CD4-positive, alpha-beta T cell treated with Interleukin-1 beta for 1 hour (primary cell): ENCODE measurements at places on chromosomes 4 and X.

DNA sequence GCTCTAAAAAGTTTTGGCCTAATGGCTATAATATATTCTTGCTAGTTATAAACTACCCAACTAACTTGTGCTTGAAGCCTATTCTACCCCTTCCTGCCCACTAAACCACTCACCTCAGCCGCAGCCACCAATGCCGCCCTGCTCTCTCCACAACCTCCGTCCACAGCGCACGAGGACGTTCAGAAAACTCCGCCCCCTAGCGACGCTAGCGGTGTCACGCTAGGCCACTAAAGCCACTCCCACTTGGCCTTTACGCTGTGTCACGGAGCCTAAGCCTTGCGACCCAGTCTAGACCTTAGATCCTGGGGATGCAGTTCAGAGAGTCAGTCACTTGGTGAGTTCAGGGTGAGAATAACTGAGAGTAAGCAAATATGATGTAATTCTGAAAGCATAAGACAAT, at the start of gene TEX11:
Gene TEX11, minus strand, starts transcription at position 171 of the 400 bp plus-strand sequence. CDS start 922 bp downstream, outside the sequence.
- no peak for DNase-seq

DNA sequence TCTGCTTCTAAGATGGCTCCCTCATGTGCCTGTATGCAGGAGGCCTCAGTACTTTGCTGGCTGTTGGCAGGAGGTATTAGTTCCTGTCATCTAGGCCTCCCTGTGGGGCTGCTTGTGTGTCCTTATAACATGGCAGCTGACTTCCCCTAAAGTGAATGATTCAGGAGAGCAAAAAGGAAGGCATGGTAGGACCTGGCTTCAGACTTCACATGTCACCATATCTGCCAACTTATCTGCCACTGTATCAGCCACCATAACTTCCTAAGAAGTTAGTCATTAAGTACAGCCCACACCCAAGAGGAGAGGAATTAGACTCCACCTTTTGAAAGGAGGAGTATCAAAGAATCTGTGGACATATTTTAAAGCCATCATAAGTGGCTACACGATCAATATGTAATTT, 122.5 kb downstream of the UCHL1 start:
- DNase-seq, result no peak

GRCh38 chrX:80317646-80318045, 102.6 kb upstream of the TENT5D start:
- no peak for DNase-seq

GRCh38 chr4:109406337-109406931, 27.2 kb upstream of the SEC24B start:
- DNase-seq, result peak; percentile 58

- DNase-seq, result no peak
Measured at GRCh38 chr4:27217261-27217769, 356.7 kb downstream of the STIM2 start.

- DNase-seq, result no peak
Measured at GRCh38 chr4:139961344-139961946, 192.5 kb downstream of the MAML3 start.

GRCh38 chr4:53771326-53771725, 180.0 kb upstream of the LNX1 start:
- no peak for DNase-seq

GRCh38 chrX:39443240-39443639, 642.0 kb downstream of the MID1IP1 start:
- DNase-seq, result no peak

GRCh38 chr4:145686991-145687390, 7.0 kb downstream of the C4orf51 start:
- DNase-seq, result no peak

GRCh38 chrX:65697915-65698796, 30.7 kb downstream of the MSN start:
- peak; percentile 66 for DNase-seq

- DNase-seq, result no peak
Measured at GRCh38 chr4:99879458-99879857, 14.8 kb downstream of the LAMTOR3 start.

DNA sequence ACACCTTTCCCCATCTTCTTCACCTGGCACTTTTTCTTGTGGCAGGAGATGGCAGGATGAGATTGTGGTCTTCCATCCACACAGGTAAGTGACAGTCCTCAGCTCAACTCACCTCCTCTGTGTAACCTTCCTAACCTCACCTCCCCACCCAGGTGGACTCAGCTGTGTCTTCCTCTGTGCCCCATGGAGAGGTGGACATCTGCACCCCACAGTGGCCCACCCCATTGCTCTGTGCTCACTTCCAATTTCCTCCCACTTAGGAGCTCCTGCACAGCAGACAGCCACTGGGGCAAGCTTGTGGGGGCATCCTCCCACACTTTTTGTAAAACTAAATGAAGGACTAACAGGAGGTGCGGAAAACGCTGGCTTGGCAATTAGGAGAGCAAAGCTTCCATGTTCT, 61.6 kb downstream of the MSX1 start:
- no peak for DNase-seq

DNA sequence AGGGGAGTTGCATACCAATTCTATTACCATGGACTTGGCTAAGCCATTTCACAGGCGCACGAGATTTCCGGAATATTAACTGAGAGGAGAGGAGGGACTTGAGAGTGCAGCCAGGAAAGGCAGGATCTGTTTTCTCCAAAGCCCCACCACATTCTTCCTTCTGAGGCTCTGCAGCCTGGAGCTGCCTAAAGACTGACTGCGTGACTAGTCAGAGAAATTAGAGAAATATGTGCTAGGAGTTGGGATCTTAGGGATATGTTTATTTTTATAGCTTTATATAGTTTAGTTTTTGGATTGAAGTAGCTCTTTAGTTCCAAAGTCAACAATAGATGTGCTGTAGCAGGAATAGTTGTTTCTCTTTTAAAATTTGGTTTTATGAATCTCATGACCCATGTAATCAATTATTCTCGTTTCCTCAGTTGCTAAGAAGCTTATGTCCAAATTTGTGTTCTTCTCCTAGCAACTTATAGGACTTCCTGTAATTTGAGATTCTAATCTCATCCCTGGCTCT, 300.1 kb upstream of the DDX53 start:
- no peak for DNase-seq

DNA sequence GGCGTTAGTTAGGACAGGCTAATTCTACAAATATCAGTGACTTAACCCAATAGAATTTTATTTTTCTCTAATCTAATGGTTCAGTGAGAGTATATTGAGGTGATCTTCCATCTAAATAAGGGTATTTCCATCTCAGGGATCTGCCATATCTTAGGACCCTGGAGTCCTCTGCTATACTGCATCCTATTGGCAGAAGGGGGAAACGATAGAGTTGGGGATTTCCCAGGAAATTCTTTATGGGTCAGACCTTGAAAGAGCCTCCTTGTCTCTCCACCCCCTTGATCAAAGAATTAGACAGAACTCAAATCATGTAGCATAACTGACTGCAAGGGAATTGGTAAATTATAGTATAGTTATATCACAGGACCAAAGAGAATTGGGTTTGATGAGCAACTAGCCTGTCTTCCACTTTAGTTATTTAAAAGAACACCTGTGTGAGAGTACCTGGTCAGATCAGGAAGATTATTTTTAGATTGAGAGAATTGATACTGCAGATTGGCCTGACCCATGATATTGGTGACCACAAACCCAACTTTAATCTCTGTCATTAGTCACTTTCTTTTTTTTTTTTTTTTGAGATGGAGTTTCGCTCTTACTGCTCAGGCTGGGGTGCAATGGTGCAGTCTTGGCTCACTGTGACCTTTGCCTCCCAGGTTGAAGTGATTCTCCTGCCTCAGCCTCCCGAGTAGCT, 25.6 kb downstream of the SMARCA5 start:
- DNase-seq, result peak; percentile 12

- no peak for DNase-seq
Measured at GRCh38 chr4:172256820-172257219, 443.6 kb downstream of the GALNTL6 start.

- DNase-seq, result peak; percentile 41
Measured at GRCh38 chrX:134172588-134173259, 64.3 kb upstream of the CCDC160 start.

DNA sequence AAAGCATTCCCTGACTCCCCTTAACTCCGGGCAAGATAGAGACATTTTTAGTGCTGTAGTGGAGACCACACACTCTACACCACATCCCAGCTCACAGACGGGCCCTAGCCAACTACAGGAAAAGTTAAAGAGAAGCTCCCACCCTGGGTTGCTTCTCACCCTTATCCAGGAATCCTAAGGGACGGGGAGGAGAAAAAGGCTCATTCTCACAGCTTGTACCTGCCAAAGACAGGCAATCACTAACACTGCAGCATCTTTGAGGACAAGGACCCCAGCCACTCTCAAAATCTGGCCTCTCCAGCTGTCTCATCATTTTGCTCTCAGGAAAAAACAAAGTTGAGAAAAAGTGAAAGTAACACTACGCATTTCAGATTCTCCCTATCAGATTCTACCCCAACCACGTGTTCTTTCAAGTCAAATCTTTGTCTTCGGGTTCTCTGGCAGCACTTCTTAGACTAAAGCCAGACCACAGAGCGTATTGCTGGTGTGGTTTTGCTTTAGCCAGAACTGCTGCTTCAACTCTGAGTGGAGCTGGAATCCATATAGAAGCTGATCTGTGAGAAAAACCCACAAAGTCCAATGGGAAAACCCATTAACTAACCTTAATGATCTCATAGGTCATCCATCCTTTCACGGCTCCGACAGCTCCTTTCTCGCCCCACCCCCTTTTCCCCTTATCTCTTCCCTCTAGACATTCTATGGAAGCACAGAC, 605.9 kb upstream of the DIPK2B start:
- peak; percentile 79 for DNase-seq

DNA sequence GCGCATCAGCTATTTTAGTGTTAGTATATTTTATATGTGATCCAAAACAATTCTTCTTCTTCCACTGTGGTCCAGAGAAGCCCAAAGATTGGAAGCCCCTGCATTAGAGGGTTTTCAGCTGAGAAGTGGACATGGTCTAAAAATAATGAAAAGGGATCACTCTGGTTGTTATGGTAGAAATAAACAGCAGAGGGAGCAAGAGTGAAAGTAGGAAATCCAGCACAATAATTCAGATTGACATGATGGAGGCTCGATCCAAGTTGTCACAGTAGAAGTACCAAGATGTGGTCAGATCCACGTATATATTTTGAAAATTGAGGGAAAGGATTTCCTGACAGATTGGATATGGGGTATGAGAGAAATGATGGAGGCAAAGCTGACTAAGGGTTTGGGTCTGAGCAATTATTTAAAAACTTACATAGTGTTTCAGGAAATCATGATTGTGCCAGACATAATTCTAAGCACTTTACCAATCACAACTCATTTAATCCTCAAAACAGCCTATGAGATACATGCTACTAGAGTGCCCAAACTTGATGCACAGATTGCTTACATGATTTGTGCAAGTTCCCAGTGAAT, 17.0 kb upstream of the TMEM144 start:
- DNase-seq, result no peak

DNA sequence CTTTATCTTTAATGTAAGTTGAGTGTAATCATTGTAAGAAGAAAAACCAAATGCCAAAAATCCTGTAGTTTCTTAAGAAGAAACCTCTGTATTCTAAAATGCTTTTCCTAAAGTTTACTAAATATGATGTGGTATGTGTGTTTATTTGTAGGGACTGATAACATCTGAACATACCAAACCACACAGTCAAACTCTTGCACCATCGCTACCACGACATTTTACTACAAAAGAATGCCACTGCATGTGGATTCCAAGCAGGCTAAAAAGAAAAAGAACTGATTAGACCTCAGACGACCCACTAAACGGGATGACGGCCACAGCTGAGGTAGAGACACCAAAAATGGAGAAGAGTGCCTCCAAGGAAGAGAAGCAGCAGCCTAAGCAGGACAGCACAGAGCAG, 46.1 kb downstream of the LAS1L start:
- DNase-seq, result no peak

DNA sequence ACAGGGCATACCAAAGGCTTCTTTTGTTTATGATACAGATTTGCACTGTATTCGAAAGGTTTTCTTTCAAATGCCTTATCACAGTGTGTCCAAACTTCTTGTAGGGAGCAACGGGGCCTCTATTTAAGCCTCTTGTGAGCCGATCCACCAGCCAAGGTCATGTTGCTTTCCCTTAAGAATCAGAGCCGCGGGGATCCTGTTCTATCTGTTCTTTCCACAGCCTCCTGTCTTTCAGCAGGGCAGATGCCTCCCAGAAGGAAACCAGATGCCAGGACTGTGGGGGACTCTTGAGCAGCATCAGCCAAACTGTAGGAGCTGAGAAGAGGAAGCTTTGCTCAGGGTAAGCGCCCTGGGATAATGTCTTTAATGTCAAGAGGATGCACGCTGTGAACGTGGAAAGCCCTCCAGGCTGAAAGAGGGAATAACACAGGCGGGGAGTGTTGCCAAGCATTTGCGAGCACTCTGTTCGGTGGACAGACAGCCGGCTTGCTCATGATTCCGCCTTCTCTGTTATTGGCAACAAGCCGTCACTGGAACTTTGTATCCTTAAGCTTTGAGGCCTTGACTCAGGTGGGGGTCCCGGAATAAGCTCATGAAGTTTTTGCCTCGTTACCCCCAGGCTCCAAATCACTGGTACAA, 279.8 kb upstream of the FRG1 start:
- no peak for DNase-seq

DNA sequence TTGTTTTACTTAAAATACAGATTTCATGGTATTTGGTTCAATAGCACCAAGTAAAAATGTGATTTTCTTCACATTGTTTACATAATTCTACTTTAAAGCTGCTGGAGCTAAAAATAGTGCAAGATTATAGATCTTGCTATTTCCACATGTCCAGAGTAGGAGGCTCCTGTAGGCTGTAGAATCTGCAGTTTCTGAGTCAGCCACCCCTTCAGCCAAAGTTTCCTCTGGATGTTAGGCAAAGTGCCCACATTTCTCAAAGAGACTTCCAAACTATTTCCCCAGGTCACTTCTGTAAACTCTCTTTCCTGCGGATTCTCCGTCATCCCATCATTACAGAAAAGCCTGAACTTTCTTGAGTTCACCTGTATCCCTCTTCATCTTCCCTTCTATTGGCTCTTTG, 342.5 kb upstream of the FSTL5 start:
- no peak for DNase-seq

DNA sequence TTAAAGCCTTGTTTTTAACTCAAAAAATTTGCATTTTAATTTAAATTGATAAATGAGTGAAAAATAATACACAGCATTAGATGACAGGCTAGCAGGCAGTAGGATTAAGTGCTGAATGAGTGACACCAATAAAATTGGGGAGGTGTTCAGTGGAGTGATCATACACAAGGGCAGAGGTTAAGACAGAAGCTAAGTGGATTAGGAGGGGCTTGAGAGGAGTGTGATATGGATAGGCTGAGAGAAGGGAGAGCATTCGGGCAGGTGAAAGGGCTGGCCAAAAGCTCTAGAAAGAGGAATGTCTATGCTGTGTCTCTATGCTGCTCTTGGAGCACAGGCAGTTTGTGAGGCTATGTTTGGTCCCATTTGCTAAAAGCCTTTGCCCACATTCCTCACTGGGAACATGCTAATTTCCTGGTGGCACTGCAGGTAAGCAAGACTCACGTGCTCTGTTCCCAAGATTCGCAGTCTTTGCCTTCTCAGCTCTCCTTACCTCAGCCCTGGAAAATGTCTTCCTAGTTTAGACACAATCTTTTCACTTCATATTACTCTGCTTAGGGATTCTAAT, 52.8 kb upstream of the CCSER1 start:
- no peak for DNase-seq
